Activated CD8-positive, alpha-beta memory T cell treated with anti-CD3 and anti-CD28 coated beads for 1 hour (primary cell): ENCODE measurements at places on chromosomes 7 and 10.

DNA sequence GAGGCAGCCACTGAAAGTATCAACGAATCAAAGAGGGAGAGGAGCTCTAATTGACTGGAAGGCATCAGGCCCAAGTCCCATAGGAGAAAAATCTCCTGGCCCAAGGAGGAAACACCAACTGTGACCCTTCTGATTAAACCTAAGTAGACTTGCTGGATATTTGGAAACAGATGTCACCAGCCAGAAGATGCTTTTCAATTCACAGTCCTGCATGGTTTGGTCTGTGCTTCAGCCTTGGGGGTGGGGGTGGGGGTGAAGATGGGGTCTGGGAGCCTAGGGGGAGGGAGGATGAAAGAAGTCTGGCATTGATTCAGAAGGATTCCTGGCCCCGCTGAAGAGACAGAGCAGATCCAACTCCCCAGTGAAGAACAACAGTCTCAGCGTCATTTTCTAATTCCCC lies 623.7 kb downstream of the PARD3 start:
- DNase-seq: no peak

GRCh38 chr10:35933940-35934641 lies 292.0 kb upstream of the FZD8 start:
- no peak for DNase-seq

DNA sequence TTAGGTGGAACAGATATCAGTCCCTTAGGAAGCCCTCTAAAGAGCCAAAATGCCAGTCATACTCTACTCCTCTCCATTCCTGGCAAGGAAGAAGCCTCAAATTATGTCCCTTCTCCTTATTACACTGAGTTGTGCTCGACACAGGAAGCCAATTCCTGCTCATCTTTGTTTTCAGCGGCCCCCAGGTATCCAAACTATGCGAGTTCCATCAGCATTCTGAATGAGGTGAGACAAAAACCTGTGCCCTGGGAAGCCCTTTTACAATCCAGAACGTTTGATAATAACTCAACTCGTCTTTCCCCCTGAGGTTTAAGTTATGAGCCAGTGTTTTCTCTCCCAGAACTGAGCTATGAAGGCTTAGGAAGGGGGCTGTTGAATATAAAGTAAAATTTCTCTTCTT lies 580.5 kb downstream of the NXPH1 start:
- no peak for DNase-seq

DNA sequence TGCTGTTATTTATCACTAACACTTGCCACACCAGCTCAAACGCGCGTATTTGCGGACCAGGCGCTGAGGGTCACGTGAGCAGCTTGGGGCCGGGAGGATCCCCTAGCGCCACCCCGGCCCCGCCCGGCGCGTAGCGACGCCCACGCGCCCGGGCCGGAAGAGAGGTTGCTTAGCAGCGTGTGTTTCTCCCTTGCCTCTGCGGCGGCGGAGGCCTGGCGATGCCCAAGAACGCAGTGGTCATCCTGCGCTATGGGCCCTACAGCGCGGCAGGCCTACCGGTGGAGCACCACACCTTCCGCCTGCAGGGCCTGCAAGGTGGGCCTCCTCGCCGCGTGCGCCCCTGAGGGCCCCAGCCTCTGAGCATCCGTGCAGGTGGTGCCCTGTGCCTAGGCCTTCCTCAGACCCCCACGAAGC lies at the start of gene C10orf53:
TSS of gene C10orf53 (plus strand) at position 172 of the 414 bp plus-strand sequence. CDS start at position 219, 47 bp downstream.
- no peak for DNase-seq

GRCh38 chr7:134502463-134503371 lies 24.6 kb upstream of the AKR1B10 start:
- no peak for DNase-seq

DNA sequence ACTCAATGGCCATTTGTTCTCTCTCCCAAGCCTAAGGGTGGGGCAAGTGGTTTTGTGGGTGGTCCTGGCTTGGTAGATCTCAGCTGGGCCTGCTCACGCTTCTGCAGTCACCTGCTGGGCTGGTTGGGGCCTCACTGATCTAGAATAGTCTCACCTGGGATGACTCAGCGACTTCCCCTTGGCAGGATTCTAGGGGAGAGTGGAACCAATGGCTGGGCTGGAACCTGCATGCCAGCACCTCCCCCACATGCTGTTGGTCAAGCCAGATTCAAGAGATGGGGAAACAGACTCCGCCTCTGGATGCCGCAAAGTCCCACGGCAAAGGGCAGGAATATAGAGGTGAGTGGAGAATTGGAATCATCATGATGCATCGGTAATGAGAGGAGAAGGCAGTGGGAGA lies 292.9 kb upstream of the NPVF start:
- DNase-seq: no peak

DNA sequence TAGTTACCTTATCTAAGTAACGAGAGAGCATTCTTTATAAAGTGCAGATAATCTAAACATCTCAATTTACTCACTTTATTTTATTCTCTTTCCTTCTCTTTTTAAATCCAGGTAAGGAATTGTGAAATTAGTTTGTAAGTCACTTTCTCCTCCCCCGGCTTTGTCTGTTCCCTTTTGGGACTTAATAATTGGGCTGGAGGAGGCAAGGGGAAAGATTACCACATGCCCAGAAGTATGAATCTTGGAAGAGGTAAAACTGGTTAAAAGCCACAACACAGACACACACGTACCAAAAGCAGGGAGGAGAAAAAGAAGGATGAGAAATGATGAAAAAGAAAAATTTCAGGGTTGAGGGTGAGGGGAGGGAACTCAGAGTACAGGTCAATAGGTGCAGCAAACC lies 63.3 kb upstream of the LRRC17 start:
- no peak for DNase-seq

GRCh38 chr10:57963546-57963945 lies 304.1 kb downstream of the IPMK start:
- no peak for DNase-seq

GRCh38 chr7:99184532-99185218 lies 23.2 kb downstream of the KPNA7 start:
- no peak for DNase-seq

DNA sequence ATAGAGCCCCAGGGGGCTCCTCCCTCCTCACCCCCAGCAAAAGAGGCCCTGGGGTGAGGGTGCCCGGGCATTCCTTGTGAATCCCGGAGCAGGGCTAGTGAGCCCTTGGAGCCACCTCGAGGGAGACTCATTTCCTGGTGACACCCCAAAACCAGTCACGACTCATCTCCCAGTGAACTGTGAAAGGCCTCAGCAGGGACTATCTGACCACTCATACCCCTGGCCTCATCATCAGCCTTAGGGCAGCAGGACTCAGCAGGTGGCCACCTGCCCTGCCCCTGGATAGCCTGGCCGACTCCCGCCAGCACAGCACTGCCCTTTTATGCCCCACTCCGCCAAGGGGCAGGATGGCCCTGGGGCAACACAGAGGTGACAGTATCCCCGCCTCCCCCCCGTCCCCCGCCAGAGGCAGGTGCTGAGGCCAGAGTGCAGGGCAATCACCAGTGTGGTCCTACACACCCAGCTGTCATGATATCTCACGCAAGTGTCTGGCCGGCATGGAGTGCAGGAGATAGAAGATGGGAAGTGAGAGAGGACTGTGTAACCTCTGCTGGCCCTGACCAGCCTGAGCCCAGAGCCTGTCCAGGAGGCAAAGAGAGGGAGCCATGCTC lies 3.2 kb downstream of the SNCG start:
- no peak for DNase-seq

DNA sequence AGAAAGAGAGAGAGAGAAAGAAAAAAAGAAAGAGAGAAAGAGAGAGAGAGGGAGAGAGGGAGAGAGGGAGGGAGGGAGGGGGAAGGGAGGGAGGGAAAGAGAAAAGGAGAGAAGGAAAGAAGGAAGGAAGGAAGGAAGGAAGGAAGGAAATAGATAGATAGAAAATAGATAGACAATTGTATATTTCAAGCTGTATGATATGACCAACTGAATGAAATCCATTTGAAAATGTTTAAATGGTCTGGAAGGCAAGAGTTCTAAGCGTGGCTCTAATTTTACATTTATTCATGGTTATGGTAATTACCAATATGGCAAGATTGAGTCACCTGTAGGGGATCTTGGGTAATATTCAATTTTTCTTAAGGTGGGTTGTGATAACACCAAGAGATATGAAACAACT lies 24.4 kb upstream of the CTAGE4 start:
- no peak for DNase-seq

- DNase-seq: no peak
Observed at GRCh38 chr7:121182902-121183301, 145.9 kb upstream of the WNT16 start.

DNA sequence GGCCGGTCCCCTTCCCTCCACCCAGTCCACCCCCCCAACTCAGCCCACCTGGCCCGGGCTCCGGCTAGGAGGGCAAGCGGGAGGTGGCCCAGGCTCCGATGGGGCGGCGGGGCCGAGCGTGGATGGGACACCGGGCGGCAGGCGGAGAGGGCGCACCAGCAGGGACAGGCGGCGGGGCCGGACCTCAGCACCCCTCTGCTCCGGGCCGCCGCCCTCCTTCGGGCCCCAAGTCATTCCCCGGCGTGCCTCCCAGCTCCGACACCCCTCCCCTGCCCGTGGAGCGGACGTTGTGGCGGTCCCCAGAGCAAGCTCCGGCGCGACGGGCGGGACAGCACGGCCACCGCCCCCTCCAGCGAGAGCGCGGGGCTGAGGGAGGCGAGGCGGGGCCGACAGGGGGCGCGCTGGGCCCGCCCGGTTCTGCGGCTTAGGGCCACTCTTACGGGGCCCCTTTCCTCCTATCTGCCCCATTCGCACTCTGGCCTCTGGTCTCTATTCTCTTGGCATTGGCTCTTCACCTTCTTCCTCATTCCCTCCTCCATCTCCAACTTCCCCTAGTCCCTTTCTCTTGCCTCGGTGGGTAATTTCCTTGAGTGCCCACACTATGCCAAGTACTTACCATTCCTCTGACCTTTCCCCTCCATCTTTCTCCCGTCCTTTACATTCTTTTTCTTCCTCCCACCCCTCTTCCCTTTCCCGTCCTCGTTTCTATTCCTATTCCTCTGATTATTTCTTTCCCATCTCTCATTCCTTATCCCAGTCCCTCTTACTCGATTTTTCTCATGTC lies 701 bp upstream of the GBX1 start:
- DNase-seq: peak; percentile 8

DNA sequence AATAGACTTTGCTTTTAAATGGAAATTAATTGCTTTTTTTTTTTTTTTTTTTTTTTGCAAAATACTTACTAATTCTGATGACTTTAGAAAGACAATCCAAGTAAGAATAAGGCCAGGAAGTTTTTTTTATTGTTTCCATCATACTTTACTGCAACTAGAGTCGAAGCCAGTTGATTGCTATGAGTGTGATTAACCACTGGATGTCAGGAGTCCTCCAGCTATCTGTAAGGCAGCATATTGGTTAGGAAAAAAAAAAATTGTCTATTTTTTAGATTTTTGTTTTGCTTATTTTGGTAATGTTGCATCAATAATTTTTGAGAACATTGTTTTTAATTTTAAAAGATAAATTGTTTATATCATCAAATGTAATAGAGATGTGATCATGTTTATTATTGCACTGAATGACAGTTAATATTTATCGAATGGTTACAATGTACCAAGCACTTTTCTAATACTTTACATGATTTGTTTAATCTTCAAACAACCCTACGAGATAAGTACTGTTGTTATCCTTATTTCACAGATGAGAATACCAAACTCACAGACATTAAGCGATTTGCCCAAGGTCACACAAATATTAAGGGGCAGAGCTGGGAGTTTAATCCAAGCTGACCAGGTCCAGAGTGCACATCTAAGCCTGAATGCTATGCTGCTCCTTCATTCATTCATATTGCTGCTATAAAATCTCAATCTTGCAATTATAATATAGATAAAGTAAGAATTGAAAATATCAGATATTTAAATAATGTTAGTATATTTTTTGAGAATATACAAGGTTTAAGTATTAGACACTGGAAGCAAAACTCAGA lies 19.9 kb upstream of the LMOD2 start:
- DNase-seq: no peak

- no peak for DNase-seq
Observed at GRCh38 chr7:149598721-149599308, 101.2 kb upstream of the ZNF746 start.

- DNase-seq: no peak
Observed at GRCh38 chr10:103441206-103441605, 11.0 kb downstream of the CALHM2 start.

- DNase-seq: no peak
Observed at GRCh38 chr10:6494442-6494819, 85.6 kb downstream of the PRKCQ start.

DNA sequence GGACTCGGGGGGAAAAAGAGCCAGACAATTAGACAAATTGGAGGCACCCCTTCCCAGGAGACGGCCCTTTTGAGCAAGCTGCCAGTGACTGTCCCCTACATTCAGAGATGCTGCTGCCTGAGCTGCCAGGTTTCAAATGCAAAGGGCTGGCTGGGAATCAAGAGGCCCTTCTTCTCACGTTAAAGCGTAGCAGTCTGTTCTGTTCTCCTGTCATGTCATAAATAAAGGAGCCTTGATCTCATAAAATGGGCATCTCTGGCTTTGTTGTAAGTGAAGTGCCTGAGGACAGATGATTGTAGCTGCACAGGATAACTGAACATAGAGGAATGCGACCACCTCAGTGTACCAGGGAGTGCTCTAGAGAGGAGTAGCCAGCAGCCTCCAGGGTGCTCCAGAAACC lies 917.9 kb downstream of the GRID1 start:
- DNase-seq: no peak

DNA sequence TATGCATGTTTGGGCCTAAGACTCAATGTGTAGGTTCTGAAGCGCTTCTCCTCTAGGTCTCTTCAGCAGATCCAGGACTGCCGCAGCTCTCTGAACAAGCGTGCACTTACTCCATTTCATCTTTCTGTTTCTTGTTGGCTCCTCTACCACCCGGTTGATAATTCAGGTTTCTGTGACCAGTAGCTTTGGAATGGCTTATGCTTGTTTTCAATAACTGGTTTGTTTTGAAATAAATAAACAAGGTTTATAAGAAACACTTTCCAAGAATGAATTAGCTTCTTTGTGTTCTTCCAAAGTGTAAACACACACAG lies 1.5 kb downstream of the MDFIC start:
- no peak for DNase-seq

GRCh38 chr7:149239345-149240143 lies at the start of gene ZNF212:
Gene ZNF212, plus strand, starts transcription at chr7:149239651. Its CDS starts 128 bp downstream, at chr7:149239779.
- peak; percentile 84 for DNase-seq

DNA sequence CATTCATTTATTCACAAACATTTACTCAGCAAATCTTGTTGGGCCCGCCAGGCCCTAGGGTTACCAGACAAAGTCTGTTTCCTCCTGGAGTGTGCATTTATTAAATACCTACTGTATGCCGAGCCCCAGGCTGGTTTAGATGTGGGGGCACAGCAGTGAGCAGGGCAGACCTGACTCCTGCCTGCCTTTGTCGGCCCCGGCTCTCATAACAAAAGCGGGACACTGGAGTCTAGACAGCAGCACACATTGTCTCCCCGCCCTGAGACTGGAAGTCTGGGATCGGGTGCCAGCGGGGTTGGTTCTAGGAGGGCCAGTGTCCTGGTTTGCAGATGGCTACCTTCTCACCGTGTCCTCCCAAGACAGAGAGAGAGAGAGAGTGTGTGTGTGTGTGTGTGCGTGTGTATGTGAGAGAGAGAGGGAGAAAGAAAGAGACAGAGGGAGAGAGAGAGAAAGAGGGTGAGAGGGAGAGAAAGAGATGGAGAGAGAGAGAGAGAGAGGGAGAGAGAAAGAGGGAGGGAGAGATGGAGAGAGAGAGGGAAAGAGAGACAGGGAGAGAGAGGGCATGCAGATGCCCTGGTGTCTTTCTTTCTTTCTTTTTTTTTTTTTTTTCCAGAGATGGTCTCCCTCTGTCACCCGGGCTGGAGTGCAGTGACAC lies 25.9 kb downstream of the ELFN1 start:
- DNase-seq: no peak

GRCh38 chr7:134554417-134554966 lies 5.6 kb downstream of the AKR1B15 start:
- no peak for DNase-seq

- no peak for DNase-seq
Observed at GRCh38 chr7:136452949-136453348, 415.5 kb upstream of the CHRM2 start.

- no peak for DNase-seq
Observed at GRCh38 chr10:52772623-52773022, at the start of gene MBL2. Gene MBL2, minus strand, starts transcription at chr10:52772784. Its CDS starts 1,149 bp downstream, at chr10:52771635.
